Stimulated activated CD8-positive, alpha-beta memory T cell treated with anti-CD3 and anti-CD28 coated beads, Interleukin-4, amount 100 ng/mL, for 48 hours (primary cell): ENCODE measurements at places on chromosomes 7 and 10.

GRCh38 chr7:30795161-30795948 is 24.1 kb downstream of the MINDY4 start:
- DNase-seq = no peak

- no peak for DNase-seq
Observed at GRCh38 chr10:14772399-14772798, 2.3 kb downstream of the FAM107B start.

DNA sequence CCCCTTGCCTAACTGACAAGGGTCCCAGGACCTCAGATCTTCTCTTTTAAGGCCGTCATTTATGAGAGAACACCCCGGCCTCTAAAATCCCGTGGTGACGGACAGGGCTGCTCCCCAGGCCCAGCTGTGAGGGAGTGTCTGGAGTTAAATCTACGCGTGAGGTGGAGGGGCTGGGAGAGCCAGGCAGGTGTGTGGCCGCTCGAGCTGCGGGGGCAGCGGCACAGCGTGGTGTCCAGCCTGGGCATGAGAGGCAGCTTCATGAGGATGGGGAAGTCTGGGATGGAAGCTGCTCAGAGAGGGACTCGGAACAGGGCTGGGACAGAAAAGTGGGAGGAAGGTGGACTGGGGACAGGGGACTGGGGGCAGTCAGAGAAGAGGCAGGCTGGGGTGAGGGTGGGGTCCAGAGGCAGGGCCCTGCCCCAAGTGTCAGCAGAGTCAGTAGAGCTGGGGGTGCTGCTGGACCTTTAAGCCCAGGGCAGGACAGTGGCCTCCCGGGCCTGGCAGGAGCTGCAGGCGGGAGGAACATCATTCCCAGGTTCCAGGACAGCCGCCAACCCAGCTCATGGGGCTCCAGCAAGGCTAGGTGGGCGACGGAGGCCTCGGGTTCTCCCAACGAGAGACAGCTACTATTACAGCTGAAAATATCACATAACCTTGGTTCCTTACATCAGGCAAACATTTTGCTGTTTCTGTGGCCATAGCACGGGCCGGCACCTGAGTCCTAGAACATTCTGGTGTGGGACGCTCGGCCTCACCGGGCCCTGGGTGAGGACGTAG is 55.2 kb downstream of the JAKMIP3 start:
- DNase-seq = no peak

GRCh38 chr10:126670056-126670894 is at the start of gene C10orf90:
Gene C10orf90, minus strand, starts transcription at chr10:126670693. Its CDS starts 213 bp downstream, at chr10:126670480.
- no peak for DNase-seq

GRCh38 chr7:772005-772294 is 44.9 kb upstream of the PRKAR1B start:
- no peak for DNase-seq

GRCh38 chr7:128021366-128021765 is 9.9 kb downstream of the LRRC4 start:
- DNase-seq = no peak

DNA sequence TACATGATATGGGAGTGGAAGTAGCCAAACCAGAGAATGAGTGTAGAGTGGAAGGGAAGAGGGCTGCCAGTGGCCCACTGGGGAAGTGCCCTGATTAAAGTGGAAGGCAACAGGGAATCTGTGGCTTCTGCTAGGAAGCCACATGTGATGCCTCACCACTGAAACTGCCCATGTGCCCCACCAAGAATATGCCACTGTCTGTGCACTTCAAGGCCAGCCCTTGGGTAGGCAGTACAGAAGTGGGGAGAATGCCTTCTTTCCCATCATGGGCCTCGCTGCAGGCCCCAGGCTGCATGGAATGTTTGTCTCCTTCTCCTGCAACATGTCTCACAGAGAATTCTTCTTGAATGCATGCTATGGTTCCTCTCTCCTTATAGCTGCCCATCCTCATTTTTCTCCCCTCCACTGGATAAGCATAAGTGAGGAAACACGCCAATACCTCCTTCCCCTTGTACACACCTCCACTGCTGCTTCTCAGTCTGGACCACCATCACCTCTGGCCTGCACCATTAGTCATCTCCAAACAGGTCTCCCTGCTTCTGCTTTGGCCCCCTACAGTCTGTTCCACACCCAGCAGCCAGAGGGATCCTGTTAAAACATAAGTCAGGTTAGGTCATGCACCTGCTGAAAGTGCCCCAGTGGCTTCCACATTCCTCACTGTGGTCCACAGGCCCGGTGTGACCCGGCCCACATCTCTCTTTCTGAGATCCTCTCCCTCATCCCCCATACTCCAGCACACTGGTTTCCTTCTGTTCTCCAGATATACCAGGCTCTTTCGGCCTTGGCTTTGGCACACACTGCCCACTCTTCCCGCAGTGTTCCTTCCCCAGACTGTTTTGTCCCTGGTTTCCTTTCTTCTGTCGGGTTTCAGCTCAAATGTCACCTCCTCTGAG is 37.1 kb downstream of the SNX10 start:
- DNase-seq = no peak

- DNase-seq = no peak
Observed at GRCh38 chr7:41882745-41883420, 180.0 kb upstream of the INHBA start.

- no peak for DNase-seq
Observed at GRCh38 chr10:13972609-13973008, 358.1 kb downstream of the FRMD4A start.

DNA sequence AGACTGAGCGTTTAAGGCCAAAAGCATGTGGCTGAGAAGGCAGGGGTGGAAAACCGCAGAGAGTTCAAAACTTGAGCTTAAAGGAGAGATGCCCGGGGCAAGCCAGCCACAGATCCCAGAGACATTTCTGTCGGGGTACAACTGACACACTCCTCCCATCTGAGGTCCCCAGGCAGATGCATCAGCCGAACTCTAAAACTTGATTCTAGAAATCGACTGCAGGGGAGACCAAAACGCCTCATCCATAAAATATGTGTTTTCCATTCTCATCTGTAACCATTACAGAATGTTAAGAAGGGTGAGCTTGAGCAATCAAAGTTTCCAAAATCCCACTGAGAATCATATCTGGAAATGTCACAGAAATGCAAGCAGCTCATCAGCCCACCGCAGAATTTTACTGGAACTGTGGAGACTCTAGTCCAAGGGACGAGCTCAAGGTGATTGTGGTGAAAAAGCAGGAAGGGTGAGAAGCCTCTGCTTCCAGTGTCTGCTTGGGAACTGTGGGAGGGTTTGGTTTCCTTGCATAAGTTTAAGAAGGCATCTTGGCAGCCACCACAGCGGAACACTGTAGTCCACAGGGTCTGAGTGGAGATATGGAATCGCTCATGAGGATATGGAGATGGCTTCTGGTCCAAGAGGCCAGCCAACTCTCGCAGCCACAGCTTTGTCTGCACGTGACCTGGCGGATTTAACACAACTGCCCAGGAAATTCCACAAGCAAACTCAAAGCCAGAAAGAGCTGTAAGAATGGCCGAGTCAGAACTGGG is 249.2 kb downstream of the SFMBT2 start:
- DNase-seq = no peak

DNA sequence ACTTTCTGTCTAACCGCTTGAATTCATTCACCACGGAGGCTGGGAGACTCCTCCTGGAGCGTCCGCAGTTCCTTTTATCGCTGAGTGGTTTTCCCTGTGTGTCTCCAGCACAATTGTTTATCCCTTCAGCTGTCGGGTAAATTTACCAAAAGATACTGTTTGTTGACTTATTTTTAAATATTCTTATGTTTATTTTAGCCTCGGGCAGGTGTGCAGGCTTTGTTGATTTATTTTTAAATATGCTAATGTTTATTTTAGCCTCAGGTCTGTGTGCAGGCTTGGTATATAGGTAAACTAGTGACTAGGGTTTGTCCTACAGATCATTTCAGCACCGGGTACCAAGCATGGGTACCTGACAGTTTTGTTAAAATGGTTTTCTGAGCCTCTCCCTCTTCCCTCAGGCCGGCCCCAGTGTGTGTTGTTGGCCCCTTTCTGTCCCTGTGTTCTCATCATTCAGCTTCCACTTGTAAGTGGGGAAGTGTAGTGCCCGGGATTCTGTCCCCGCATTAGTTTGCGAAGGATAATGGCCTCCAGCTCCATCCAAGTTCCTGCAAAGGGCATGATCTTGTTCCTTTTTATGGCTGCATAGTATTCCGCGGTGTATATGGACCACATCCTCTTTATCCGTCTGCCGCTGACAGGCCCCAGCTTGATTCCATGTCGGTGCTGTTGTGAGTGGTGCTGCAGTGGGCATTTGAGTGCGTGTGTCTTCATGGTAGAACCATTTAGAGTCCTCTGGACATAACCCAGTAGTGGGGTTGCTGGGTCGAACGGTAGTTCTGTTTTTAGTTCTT is 5.3 kb downstream of the GET4 start:
- DNase-seq = no peak

DNA sequence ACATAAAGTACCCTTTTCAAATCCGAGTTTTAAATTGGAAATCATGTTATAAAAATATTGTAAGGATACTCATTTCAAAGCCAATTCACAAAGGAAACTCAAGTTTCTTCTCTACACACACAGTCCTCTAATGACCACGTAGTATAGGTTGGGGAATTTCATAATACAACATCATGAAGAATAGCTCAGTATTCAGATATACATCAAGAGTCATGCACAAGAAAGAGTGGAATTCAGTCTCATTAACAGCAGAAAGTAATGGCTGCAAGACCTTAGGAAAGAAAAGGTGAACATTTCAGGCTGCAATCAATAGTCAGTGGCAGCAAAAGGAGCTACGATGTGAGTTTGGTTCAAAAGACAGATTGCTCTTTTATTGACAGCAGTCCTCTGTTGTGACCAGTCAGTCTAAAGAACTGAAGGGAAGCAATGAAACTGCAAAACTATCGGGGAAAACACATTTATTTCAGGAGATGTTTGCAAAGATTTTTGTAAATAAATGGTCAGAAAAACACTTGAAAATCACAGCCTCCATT is 317.2 kb downstream of the IPMK start:
- no peak for DNase-seq

- no peak for DNase-seq
Observed at GRCh38 chr10:98365406-98366061, 49.4 kb downstream of the PYROXD2 start.

GRCh38 chr7:107643407-107643806 is 17.2 kb upstream of the SLC26A4 start:
- DNase-seq = no peak

DNA sequence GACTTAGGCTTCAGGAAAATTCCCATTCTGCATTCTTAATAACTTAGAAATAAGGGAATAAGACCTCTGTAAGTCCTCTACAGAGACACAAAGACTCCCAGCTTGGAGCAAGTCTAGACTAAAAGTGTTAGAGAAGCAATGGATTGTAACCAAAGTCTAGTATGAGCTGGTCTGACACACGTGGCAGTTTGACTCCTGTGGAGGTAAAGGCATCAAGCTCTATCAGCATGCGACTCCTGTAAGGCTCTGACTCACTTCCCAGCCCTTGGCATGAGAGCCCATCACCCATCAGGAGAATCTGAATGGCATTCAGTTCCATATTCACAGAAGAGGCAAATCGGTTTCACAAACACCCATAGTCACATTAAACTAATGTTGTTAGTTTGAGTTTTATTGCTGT is 4.4 kb upstream of the VSTM4 start:
- no peak for DNase-seq

- DNase-seq = no peak
Observed at GRCh38 chr10:596725-597345, 92.6 kb downstream of the DIP2C start.

DNA sequence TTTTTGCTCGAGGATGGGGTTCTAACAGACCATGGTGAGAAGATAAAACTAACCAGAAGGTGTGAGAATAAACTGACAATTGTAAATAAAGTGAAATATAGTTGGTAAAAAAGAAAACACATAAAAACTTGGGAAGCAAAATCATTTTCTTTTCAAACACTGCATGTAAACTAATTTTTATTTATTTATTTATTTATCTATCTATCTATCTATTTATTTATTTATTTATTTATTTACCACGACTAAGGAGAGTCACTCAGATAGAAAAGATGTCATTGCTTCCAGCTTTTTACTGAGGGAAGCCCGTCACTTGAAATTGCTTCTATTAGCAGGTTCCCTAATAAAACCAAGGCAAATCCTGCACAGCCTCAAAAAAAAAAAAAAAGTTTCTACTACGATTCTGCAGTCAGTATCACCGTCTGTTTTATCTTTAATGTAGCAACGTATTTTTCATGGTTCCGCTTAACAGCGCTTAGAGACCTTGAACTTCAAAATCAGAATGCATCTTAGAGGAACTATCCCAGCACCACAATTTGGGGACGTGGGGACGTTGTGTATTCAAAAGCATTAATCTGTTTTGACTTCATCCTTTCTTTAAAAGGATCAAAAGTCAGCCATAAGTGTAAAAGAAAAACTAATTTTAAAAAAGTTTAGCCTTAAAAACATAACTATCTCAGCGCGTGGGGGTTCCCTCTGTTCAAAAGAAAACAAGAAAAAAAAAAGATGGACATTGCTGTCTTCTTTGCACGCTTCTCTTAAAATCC is 33.3 kb upstream of the EBLN1 start:
- DNase-seq = no peak

DNA sequence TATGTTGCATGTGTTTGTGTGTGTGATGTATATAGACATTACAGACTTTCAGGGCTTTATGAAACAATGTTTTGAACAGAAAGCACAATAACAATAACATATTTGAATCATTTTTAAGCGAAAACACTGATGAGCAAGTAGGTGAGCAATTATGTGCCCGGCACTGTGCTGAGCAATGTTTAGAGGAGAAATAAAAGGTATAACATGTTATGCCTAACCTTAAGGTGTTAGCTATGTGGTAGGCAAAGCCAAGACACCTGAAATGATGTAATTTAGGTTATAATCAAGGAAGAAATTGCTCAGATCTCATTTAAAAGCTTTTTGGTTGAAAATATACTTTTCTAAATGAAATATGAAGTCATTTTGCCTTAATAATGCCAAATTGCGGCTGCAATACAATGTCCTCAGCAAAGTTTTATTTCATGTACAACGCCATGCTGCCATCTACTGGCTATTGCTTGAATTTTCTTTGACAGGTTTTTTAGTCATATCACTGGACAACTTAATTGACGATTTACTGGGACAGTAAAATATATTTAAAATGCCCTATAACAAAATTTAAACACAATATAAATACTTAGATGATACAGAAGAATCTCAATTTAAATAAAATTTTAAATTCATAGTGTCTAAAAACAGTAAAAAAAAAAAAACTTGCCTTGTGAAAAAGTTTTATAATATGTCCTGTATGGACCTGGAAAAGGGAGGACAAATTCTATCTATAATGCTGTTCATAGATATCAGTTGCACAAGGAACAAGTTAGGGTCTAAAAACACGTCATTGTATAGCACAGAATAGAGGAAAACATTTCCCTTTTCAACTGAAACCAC is 131.1 kb upstream of the CDK1 start:
- peak; percentile 39 for DNase-seq

DNA sequence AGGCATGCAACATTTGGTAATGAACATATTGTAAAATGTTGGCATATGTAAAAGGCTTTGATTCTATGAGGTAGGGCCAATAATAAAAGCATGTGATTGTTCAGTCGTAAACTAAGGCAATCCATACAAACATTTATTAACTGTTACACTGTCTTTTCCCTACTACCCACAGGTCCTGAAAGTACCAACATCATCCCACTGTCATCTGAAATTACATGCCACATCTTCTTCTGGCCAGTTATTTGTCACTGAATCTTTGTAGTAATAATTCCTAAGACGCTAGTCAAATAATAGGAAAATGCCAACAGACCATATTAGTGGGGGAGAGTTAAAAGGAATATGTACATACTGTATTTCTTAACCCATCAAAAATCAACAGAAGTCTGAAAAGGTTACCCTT is 27.2 kb downstream of the DNAJC1 start:
- DNase-seq = no peak

GRCh38 chr10:44888886-44889285 is 22.3 kb upstream of the TMEM72 start:
- no peak for DNase-seq
